Lower lobe of right lung (tissue), 2 donors: ENCODE measurements at places on chromosomes 4 and X. TPM values are rescaled to one million over a fixed set of nuclear protein-coding genes. Genes with fewer than 3 reads are reported as not detected.
A peak's percentile ranks its signal among the peaks of the same experiment; 100 is the strongest.

Gene NXF2
- total RNA-seq: 0.35 TPM

Gene MAGEA9B
- total RNA-seq: not detected

- DNase-seq: no peak
These were observed 8.6 kb downstream of the FAM200B start for GRCh38 chr4:15690020-15690809.

DNA sequence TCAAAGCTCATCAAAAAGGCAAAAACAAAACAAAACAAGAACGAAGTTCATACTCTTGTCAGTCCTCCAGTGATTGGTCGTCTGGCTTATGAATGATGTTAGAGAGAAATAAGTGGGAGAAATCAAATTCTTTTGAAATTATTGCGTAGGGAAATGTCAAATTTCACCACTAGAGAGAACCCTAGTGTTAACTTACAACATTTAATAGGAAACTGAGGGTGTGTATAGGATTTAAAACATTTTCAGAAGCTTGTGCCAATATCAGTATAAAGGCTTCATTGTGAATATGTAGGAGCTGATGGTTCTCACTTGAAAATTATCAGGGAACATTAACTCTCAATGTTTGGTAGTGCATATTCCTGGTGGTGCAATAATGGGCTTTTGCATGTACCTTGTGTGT lies 17.4 kb downstream of the ADH6 start:
- no peak for DNase-seq

DNA sequence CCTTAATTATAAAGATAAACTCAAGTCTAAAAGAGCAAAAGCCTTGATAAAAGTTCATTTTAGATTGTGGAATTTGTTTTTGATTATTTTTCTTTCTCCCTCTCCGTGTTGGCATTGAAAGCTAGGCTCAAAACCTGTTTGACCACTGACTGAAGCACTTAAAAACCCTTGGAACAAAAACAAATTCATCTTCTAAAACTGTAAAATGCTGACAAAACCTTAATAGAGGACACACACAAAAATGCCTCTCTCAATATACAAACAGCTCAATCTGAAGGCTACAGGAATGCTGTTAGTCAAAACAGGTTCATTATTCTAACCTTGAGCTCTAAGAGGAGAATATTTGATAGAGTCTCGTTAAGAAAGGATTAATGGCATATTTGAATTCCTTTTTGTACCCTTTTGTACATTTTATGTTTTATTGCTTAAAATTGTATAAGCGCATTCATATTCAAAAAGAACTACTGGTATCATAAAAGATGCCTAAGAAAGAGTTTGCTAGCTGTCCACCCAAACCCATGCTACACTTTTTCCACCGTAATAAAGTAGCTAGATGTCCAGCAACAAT lies 74.3 kb upstream of the NAP1L5 start:
- no peak for DNase-seq

Gene TXK
- total RNA-seq: 7.5 TPM

DNA sequence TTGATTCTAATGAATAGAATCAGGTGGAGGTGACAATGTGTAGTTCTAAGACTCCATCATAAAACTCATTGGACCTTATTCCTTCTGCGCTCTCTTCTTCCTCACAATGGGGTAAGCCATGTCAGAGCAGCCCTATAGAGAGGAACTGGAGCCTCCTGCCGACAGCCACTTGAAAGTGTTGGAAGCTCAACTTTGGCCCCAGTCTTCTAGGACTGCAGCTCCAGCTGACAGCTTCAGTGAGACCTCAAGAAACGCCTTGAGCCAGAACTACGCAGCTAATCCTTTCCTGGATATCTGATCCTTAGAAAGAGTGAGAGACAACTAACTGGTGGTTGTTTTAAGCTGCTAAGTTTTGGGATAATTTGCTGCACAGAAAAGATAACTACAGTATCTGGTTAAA lies 22.1 kb upstream of the ADH7 start:
- no peak for DNase-seq

Gene HEPH
- 11.4 TPM for total RNA-seq

DNA sequence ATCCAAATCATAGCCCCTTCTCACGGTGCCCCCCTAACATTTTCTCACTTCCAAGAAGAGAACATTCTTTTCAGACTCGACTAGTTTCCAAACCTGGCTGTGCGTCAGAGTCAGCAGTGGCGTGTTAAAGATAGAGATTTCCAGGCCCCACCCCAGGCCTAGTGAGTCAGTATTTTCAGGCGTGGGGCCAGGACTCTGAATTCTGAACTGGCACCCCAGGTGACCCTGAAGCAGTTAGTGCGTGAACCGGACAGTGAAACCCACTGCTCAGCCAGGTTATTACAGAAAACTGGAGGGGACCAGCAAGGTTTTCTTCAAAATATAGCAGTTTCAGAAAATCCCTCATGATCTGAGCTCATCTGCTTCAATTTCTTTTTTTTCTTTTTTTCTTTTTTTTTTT lies 35.0 kb upstream of the BCOR start:
- DNase-seq: peak; percentile 51

DNA sequence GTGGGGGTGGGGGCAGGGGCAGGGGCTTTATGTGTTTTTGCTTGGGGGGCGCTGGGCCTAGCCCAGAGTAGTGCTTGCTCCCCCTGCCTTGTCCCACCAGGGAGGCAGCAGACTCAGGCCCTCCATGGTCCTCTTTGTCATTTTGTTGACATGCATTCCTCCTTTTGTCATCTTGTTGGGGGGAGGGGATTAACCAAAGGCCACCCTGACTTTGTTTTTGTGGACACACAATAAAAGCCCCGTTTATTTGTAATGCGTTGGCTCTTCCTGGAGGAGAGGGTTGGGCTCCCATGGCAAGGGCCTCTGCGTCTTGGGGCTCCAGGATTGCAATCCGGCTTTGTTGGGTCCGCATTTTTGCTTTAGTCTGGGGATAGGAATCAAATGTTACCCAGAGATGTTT lies 2.2 kb downstream of the EMD start:
- no peak for DNase-seq

Gene PHOX2B
- not detected for total RNA-seq

- no peak for DNase-seq
These were observed 27.8 kb upstream of the SLC2A9 start for GRCh38 chr4:10048941-10049697.

Gene TRIM75
- not detected for total RNA-seq

- DNase-seq: no peak
These were observed 54.9 kb downstream of the CASK start for GRCh38 chrX:41868392-41868977.

DNA sequence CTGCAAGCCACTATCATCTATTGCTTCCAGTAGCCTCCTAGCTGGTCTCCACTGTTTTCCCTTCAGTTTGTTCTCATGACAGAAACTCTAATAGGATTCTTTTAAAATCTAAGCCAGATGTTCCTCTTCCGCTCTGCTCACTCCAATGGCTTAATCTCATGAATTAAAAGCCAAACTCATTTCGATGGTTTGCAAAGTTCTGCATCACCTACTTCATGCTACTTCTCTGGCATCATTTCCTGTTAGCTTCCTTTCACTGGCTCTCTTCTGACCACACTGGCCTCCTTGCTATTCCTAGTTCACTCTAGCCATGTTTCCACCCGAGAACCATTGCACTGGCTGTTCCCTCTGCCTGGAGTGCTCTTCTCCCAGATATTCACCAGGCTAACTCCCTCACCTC lies 102.0 kb upstream of the LSM6 start:
- no peak for DNase-seq

Gene USP38
- total RNA-seq: 25.6 TPM
